ENCODE measurements at places on chromosomes 13 and 19. TPM values are rescaled to one million over a fixed set of nuclear protein-coding genes. Genes with fewer than 3 reads are reported as not detected.

GRCh38 chr19:35030257-35031071, at the start of gene SCN1B:
Gene SCN1B (plus strand): TSS chr19:35030470. CDS start chr19:35030821, 351 bp downstream.
- no peaks in the 10 kb centered on the region for H3K36me3 ChIP-seq
- peaks cover 38% of the 10 kb centered on the region for H3K27me3 ChIP-seq
- DNase-seq = peak; percentile 89
- peaks cover 4% of the 10 kb centered on the region for H3K4me1 ChIP-seq
- H3K4me3 ChIP-seq = peak within 1 kb of the TSS; percentile 82
- no peak within 1 kb of the TSS for H3K27ac ChIP-seq

- H3K36me3 ChIP-seq = no peaks in the 10 kb centered on the region
- no peak for DNase-seq
- no peak overlapping the region for H3K4me3 ChIP-seq
- H3K27me3 ChIP-seq = no peaks in the 10 kb centered on the region
- H3K27ac ChIP-seq = no peak overlapping the region
These were observed 1761.5 kb downstream of the PCDH9 start for GRCh38 chr13:65468628-65469027.

GRCh38 chr19:6551607-6552450, 21.0 kb downstream of the TNFSF9 start:
- H3K27ac ChIP-seq = no peak overlapping the region
- peak; percentile 83 for DNase-seq
- H3K4me1 ChIP-seq = peaks cover 4% of the 10 kb centered on the region

DNA sequence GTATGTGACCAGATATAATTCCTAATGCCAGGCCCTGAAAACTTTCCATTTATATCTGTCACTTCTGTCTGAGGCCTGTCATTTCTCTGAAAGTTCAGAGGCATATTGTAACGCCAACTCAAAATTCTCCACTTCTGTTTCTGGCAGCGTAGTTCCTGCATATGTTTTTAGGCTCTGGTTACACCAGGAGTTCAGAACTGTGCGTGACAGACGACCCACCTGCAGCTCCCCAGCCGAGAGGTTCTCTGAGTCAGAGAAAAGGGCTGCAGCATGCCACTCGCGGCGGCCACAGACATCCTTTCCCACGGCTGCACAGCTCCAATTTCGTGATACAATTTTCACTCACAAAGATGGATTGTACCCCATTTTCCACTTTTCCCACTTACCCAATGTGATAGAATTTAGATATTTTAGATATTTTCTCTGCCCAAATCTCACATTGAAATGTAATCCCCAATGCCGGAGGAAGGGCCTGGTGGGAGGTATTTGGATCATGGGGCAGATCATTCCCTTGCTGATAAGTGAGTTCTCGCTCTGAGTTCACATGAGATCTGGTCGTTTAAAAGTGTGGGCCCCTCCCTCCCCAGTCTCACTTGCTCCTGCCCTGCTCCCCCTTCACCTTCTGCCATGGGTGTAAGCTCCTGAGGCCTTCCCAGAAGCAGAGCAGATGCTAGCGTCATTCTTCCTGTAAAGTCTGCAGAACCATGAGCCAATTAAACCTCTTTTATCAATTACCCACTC, 308.1 kb downstream of the LIG4 start:
- H3K27ac ChIP-seq = no peak overlapping the region
- no peaks in the 10 kb centered on the region for H3K4me1 ChIP-seq
- H3K36me3 ChIP-seq = no peaks in the 10 kb centered on the region
- DNase-seq = no peak

DNA sequence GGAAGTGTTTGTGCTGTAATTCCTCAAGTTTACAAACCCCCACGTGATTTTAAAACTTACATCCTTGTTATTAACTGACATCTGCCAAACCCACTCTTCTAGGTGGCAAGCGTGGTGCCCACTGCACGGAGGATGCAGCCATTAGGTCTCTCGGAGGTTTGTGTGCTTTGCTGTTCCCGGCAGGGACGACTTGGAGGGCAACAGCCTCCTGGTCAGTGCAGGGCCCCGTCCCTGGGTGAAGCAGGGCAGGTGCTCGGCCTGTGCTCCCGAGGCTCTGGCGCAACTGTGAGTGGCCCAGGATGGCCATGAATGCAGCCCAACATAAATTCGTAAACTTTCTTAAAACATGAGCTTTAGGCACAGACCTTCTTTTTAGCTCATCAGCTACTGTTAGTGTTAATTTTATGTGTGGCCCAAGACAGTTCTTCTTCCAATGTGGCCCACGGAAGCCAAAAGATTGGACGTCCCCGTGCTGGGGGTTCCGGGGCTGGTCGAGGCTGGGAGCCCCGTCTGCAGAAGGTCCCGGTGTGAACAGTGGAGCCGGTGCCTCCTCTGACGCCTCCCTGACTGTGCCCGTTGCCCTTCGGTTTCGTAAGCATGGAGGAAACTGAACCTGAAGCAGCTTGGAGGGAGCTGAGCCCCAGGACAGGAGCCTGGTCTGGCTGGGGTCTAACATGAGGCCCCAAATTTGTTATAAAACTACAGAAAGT, 11.9 kb downstream of the GAS6 start:
- H3K4me3 ChIP-seq = no peak overlapping the region
- H3K36me3 ChIP-seq = no peaks in the 10 kb centered on the region
- no peaks in the 10 kb centered on the region for H3K27me3 ChIP-seq

- no peaks in the 10 kb centered on the region for H3K27me3 ChIP-seq
- H3K36me3 ChIP-seq = no peaks in the 10 kb centered on the region
- peaks cover 11% of the 10 kb centered on the region for H3K4me1 ChIP-seq
- H3K27ac ChIP-seq = peak overlapping the region; percentile 89
- peak overlapping the region; percentile 81 for H3K4me3 ChIP-seq
- DNase-seq = peak; percentile 50
These were observed 949 bp downstream of the SERTAD1 start for GRCh38 chr19:40424637-40425449.

DNA sequence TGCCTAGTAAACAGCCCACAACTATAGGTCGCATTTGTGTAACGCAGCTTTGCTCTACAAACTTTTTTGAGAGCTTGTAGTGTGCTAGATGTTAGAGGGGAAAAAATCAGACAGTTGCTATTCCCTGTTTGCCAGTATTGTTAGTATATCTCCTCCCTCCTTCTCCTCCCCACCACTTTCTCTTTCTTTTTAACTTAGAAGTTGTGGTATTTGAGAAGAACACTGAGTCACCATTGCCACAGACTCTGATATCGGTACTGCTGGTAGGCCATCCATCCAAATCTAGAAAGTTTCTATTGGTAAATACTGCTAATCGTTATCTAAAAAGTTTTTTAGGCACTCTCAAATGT, 666 bp downstream of the POMP start:
- H3K4me1 ChIP-seq = peaks cover 14% of the 10 kb centered on the region
- H3K36me3 ChIP-seq = peaks cover 14% of the 10 kb centered on the region
- no peak overlapping the region for H3K27ac ChIP-seq
- peak overlapping the region; percentile 82 for H3K4me3 ChIP-seq
- H3K27me3 ChIP-seq = no peaks in the 10 kb centered on the region

DNA sequence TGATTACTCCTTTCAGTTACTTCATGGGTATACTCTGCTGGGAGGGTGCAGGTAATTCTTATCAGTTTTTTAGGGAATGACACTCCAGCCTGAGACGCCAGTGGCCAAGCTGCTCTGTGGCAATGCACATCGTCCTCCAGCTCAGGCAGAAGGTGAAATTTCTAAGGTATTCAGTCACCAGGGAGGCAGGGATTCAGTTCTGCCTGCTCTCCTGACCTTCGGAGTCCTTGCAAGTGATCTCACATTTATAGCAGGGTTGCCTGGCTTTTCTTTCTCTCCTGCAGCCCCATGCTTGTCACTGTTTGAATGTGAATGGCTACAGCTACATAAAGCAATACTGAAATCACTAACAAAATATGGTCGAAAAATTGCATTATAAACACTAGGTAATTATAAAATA, 1447.5 kb downstream of the EFNB2 start:
- H3K4me1 ChIP-seq = no peaks in the 10 kb centered on the region
- H3K27ac ChIP-seq = no peak overlapping the region
- no peak overlapping the region for H3K4me3 ChIP-seq
- H3K27me3 ChIP-seq = no peaks in the 10 kb centered on the region
- no peak for DNase-seq
- no peaks in the 10 kb centered on the region for H3K36me3 ChIP-seq

DNA sequence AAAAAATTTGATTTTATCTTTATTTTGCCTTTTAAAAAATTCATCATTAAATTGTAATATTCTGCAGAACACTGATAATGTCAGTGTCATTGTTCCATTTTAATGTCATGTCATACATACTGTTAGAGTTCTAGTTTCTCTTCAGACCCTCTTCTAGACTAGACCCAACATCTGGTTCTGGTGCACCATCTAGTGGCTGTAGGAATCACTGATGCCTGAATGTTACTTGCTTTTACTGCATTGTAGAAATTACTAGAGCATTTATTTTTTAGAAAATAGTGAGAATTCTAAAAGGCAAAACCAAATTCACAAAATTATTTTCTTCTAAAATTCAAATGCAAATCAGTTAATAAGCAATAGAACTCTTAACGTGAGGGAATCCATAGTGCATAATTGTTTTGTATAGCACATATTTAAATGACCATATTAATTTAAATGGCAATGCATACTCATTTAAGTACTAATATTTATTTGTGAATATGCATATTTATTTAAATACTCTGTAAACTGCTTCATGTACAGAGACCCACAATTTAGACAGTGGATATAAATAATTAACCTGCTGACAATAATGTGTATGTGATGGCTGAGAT, 425.7 kb downstream of the KLF12 start:
- H3K4me3 ChIP-seq = no peak overlapping the region
- H3K36me3 ChIP-seq = no peaks in the 10 kb centered on the region
- H3K4me1 ChIP-seq = no peaks in the 10 kb centered on the region
- no peak overlapping the region for H3K27ac ChIP-seq

DNA sequence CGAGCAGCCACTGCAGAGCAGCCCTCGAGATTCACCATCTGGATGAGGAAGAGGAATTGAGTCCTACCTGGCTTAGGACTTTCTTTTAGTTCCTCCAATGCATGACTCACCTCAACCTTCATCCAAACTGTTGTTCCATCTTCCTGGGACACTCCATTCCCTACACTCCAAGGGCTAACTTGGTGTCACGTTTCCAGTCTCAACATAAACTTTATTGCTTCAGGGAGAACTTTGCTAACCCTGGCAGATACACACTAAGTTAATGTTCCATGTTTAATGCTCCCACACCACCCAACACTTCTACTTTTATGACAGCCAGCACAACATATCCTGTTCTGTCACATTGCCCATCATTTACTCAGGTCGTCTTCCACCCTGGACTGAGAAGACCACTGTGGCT, 164.4 kb downstream of the RBM26 start:
- no peaks in the 10 kb centered on the region for H3K27me3 ChIP-seq
- no peaks in the 10 kb centered on the region for H3K4me1 ChIP-seq
- H3K36me3 ChIP-seq = no peaks in the 10 kb centered on the region
- no peak for DNase-seq
- H3K27ac ChIP-seq = no peak overlapping the region

- no peak overlapping the region for H3K27ac ChIP-seq
- H3K4me3 ChIP-seq = no peak overlapping the region
- H3K36me3 ChIP-seq = no peaks in the 10 kb centered on the region
- H3K27me3 ChIP-seq = peaks cover 41% of the 10 kb centered on the region
These were observed 627.7 kb downstream of the LIG4 start for GRCh38 chr13:107587681-107588080.

DNA sequence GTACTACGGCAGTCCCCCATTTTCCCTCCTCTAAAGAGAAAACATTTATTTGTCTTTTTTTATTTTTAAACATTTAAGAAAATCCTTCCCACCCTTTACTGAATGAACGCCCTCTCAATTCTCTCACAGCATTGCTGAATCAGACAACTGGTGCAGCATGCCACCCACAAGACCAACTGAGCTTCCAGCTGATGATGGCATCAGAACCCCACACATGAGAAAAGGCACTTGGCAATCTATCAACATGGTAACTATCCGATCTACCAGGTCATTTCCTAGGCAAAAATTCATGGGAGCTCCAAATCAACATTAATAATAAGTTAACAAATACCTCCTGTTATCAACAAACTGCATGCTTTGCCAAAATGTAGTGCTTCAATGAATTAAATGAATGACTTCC, 43.1 kb downstream of the LHFPL6 start:
- DNase-seq = no peak
- no peak overlapping the region for H3K27ac ChIP-seq
- no peak overlapping the region for H3K4me3 ChIP-seq

DNA sequence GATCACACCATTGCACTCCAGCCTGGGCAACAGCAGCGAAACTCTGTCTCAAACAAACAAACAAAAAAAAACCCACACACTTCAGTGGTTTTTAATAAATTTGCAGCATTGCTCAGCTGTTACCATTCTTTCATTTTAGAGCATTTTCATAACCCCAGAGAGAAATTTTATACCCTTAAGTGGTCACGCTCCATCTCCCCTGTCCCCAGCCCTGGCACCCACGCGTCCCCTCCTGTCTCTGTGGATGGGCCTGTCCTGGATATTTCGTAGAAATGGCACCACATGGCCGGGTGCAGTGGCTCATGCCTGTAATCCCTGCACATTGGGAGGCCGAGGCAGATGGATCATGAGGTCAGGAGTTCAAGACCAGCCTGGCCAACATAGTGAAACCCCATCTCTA, 7.8 kb downstream of the THOP1 start:
- H3K27me3 ChIP-seq = no peaks in the 10 kb centered on the region
- no peaks in the 10 kb centered on the region for H3K4me1 ChIP-seq
- H3K36me3 ChIP-seq = no peaks in the 10 kb centered on the region
- H3K4me3 ChIP-seq = no peak overlapping the region

DNA sequence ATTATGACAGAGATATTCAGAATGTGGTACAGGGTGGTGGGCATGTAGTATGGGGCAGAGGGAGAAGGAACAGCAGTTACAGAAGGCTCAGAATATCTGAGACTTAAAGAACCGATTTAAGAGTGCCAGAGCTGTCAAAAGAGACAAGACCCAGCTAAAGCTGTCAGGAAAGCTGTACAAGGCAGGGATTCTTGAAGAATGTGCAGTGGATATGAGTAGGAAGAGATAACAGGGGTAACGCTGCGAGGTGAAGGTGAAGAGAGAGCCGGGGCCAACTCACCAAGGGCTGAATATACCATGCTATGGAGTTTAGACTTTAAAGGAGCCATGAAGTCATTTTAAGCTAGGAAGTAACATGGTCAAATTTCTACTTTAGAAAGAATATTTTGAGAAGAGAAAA, 381.0 kb downstream of the DIAPH3 start:
- H3K27me3 ChIP-seq = no peaks in the 10 kb centered on the region
- no peak overlapping the region for H3K4me3 ChIP-seq
- H3K36me3 ChIP-seq = no peaks in the 10 kb centered on the region
- DNase-seq = no peak

- H3K36me3 ChIP-seq = no peaks in the 10 kb centered on the region
- H3K27ac ChIP-seq = no peak overlapping the region
- DNase-seq = no peak
These were observed 12.5 kb downstream of the PTPRH start for GRCh38 chr19:55196803-55197202.

The DENND1C gene
- 0.19 TPM for total RNA-seq

The IL17D gene
- total RNA-seq = 2.6 TPM

The EPSTI1 gene
- total RNA-seq = 1.0 TPM

The OR7D2 gene
- 1.4 TPM for total RNA-seq

The CASP14 gene
- total RNA-seq = not detected

The DIRAS1 gene
- 2.7 TPM for total RNA-seq

The PSG6 gene
- not detected for total RNA-seq

All from neural progenitor cell (in vitro differentiated cells).